Keratinocyte (primary cell): ENCODE measurements at places on chromosomes 7 and 10. TPM values are rescaled to one million over a fixed set of nuclear protein-coding genes. Genes with fewer than 3 reads are reported as not detected.
A peak's percentile ranks its signal among the peaks of the same experiment; 100 is the strongest.

The SPDYE16 gene
- not detected in 3 replicates for polyA plus RNA-seq

The SYT15B gene
- 0.13 TPM in 1 of 3 replicates, not detected in the others for polyA plus RNA-seq

DNA sequence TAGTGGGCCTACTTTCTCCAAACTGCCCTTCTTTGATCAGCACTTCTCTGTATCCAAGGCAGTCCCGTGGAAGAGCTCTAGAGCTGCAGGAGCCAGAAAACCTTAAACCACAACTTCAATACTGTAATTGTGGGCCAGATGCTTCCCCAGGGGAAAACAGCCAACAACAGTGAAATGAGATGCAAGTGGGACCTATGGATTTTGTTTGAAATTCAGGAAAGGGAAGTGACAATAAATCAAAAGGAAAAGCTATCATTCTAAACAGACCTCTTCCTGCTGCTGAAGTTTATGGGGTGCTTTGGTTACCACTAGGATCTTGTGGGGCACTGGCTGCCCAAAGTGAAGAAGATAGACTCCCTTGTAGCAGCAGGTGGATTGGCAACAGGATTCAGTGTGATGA, 1031.7 kb downstream of the LRMDA start:
- no peak for DNase-seq

- no peak for DNase-seq
Measured at GRCh38 chr7:108201766-108202165, 71.6 kb upstream of the LAMB4 start.

DNA sequence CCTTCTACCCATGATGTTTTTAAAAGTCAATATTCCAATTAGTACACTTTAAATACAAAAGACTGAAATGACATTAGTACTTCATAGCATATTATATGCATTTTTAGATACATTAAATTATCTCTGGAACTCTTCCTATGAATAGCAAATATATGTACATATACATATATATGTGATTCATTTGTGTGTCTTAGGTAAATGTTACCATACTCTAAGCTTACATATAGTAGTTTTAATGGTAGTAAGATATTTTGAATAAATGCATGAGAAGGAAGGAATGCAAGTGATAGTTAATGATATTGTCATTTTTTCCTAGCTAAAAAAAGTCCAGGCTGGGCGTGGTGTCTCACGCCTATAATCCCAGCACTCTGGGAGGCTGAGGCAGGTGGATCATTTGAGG, 46.0 kb upstream of the CSTF2T start:
- DNase-seq, result no peak

The PKD2L1 gene
- not detected in 3 replicates for polyA plus RNA-seq

DNA sequence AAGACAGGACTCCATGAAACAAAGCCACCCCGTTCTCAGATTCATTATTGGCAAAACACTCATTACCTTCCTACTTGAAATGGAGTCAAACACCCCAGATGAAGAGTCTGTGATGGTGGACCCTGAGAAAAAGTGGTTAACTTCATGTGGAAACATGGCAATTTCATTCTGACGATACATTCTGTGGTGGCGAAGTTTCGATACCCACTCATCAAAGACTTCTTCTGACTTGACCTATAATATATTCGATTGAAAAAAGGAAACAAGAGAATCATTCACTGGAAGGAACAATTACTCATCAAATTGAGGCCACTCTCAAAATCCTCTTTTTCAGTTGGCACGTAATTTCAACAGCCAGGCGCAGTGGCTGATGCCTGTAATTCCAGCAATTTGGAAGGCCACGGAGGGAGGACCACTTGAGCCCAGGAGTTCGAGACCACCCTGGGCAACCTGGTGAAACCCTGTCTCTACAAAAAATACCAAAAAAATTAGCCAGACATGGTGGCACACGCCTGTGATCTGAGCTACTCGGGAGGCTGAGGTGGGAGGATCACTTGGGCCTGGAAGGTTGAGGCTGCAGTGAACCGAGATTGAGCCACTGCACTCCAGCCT, 108.8 kb upstream of the GSDME start:
- no peak for DNase-seq

- DNase-seq, result no peak
Measured at GRCh38 chr10:81177651-81178244, 640.0 kb downstream of the SH2D4B start.

DNA sequence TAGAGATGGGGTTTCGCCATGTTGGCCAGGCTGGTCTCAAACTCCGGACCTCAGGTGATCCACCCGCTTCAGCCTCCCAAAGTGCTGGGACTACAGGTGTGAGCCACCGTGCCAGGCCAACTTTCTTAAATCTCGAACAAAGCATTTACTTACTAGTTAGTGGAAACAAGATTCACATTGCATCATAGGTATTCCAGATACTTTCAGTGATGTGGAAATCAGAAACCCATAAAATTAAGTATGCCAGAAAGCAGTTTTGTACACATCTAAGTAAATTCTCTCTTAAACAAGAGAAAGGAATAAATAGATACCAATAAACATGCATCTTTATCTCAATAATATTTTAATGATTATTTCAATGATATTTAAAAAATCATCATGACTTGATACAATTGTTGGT, 75.5 kb downstream of the DGKI start:
- no peak for DNase-seq

The TAF6 gene
- 4.5 to 11.7 TPM (median 7.6 TPM) in 3 replicates for polyA plus RNA-seq

The C10orf105 gene
- polyA plus RNA-seq, result not detected in 3 replicates

- no peak for DNase-seq
Measured at GRCh38 chr7:24113506-24113905, 170.5 kb upstream of the NPY start.

DNA sequence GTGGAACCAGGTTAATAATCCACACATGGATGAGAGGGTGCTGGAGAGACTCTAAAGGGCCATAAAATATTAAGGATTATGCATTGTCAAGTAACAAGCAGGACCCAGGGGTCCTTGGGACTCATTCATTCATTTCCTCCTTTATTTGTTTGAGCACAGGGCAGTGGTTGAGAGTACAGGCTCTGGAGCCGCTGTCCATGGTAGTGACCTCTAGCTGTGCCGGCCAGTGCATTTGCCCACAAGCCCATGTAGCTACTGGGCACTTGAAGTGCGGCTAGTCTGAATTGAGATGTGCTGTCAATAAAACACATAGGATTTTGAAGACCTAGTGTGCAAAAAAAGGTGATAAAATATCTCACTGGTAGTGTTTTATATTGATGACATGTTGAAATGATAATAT, 137.6 kb downstream of the C10orf105 start:
- no peak for DNase-seq

DNA sequence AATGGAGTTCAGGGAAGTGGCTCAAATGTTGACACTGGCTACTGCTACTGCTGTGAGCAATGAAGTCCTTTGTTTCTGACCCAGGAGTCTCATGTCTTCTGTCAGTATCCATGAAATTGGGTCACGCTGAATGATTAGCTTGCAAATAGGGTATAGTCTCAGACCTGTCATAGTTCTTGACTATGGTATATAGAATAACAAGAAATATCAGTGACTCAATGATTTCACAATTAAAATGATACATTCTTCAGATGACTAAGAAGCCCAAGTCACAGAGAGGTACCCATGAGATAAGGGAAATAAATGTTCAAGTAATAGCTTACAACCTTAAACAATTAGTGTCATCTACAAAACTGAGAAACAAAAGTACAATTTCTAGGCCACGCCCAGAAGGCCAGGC, 89.3 kb downstream of the LYZL2 start:
- no peak for DNase-seq

- DNase-seq, result no peak
Measured at GRCh38 chr10:59654007-59654406, 55.6 kb downstream of the SLC16A9 start.

GRCh38 chr10:96921655-96922054, 89.6 kb downstream of the LCOR start:
- no peak for DNase-seq

The GRM3 gene
- polyA plus RNA-seq, result not detected in 3 replicates

The CCL24 gene
- polyA plus RNA-seq, result not detected in 3 replicates

DNA sequence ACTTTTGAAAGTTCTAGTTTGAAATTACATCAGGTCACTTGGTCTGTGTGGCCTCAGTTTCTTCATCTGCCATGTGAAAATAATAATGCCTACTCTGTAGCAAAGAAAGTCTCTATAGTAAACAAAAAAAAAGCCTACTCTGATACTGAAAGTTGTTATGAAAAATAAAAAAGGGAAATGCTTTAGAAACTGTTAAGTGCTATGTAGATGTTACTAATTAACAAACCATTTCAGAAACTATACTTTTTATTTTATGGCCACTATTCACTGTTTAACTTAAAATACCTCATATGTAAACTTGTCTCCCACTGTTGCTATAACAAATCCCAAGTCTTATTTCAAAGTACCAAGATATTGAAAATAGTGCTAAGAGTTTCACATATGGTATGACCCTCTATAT, 50.6 kb downstream of the CFTR start:
- no peak for DNase-seq

GRCh38 chr7:11297764-11298163, 324.1 kb downstream of the PHF14 start:
- no peak for DNase-seq

- DNase-seq, result peak; percentile 25
Measured at GRCh38 chr7:12647364-12648219, 39.8 kb upstream of the ARL4A start.

The ASB10 gene
- polyA plus RNA-seq, result not detected in 3 replicates

The SLC13A1 gene
- polyA plus RNA-seq, result not detected in 3 replicates
